ENCODE measurements at places on chromosomes 4 and X.

GRCh38 chr4:78137532-78137931 is 80.4 kb downstream of the FRAS1 start:
- no peak for DNase-seq

GRCh38 chr4:184857441-184858121 is 31.8 kb upstream of the ACSL1 start:
- DNase-seq, result no peak

DNA sequence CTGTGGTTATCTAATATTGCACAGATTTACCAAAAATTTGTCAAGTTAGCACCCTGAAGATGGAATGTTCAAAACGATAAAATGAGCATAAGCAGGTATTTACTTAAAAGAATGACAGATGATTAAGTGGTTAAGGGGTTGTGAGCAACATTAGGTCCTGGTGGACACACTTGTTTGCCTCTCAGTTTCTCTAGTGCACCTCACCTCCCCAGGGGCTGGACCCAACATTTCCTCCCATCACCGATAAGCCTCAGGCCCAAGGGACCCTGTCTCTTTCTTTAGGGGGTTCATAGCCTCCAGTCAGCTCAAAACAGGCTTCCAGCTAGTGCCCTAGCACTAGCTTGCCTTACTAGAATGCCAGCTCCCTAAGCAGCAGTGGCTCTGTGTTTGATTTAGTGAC is 88.0 kb downstream of the ATP11C start:
- no peak for DNase-seq

GRCh38 chrX:30892591-30892990 is 3.5 kb upstream of the TAB3 start:
- DNase-seq, result no peak

- DNase-seq, result no peak
These were observed 124.9 kb downstream of the IRF2 start for GRCh38 chr4:184349283-184350039.

DNA sequence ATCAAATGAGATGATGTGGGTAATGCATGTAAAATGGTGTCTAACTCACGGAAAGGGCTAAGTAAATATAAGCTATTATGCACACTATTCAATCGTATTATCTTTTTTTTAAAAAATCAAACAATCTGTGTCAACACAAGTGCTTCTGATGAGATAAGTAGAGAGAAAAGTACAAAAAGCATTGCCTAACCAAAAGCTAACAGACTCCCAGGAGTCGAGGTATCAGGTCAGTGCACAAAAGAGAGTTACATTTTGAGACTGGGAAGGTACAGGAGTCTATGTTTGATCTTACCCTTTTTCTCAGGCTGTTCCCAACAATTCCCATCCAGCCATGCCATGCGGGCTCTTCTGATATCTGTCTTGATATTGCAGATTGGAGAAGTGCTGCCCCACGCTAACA is 203.3 kb upstream of the ZIC3 start:
- no peak for DNase-seq
